ENCODE measurements at places on chromosomes 16 and 17.

- no peak for DNase-seq
Observed at GRCh38 chr17:67171560-67171959, 73.4 kb downstream of the HELZ start.

DNA sequence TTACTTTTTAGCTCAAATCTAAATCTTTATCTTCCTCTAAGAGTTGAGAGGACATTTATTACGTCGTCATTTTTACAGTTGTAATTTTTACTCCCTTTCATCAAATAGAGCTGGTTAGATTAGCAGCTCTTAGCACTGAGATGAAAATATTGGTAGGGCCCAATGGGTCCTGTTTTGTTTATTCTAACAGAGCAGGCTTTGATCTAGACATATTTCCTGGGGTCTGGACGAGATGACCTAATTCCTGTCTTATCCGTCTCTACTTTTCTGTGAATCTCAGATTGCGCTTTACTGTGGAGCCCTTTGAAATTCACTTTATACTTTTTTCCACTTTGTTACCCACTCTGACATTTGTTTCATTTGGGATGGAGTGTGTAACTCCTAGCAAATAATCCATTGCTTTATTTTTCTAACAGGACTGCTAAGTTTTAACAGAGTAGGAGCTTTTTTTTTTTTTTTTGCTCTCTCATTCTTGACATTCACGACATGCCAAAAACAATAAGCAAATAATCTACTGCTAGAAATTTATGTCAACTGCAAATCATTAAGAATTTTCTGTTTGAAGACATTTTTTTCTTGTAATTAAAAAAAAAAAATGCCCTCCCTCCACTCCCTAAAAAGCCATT, 18.5 kb downstream of the SALL1 start:
- no peak for DNase-seq

GRCh38 chr16:11009027-11009755, 64.8 kb downstream of the CLEC16A start:
- no peak for DNase-seq

DNA sequence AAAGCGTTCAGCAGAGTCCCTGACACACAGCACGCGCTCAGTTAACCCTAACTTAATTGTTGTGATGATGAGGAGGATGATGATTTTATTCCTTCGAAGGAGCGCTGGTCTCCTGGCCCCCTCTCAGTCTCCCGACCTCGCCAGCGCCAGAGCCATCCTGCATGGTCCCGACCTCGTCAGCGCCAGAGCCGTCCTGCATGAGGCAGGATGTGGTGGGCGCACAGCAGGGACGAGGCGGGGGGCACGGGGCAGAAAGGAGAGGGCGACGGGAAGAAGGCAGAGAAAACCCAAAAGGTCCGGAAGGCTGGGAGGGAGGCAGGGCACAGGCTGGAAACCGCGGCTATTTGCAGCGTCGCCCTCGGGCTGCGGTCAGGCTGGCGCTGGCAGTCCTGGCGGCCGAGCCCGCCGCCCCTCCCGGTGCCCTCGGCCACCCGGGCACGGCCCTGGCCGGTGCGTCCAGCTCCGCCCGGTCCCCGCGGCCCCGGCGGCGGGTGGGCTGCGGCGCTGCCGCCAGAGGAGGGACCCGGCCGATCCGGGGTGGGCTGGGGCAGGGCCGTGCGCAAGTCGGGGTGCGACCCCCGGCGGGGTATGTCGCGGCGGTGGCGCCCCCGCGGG, 3.0 kb upstream of the TAC4 start:
- no peak for DNase-seq

GRCh38 chr16:89855301-89855945, 18.0 kb upstream of the TCF25 start:
- no peak for DNase-seq

DNA sequence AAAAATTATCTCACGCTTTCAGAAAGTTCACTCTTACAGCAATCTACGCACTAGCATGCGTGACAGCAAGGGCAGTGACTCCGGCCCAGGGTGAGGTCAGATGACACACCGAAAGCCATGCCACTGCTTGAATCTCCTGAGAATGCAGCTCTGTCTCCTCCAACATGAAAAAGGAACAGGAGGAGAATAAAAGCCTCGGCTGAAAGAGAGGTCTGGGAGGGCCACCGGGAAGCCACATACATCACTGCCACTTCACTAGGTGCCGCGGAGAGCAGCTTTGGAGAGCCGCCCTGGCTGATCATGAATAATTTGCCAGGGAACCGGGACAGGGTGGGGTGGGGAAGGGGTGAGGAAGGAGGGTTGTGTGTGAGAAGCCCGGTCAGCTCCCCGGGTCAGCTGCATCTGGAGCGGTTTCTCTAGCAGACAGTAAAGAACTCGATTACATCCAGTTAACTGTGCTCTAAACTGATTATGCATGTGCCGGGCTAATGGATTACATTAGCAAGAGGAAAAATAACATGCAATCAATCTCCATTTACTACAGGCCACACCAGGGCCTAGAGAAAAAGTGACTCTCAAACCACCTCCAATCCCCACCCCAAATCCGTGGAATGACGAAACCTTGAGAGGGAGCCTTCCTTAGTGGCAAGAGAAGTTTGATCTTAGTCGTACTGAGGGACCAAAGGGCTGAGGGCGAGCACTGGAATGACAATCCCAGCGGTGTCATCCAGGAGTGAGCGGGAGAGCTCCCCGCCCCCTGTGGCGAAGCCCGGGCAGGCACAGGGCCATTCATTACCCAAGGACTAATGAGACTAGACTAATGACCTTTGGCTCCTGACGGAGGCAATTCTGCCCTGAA, 100.3 kb downstream of the ZFHX3 start:
- DNase-seq: no peak

GRCh38 chr17:33002246-33002645, 10.6 kb downstream of the SPACA3 start:
- DNase-seq: no peak

DNA sequence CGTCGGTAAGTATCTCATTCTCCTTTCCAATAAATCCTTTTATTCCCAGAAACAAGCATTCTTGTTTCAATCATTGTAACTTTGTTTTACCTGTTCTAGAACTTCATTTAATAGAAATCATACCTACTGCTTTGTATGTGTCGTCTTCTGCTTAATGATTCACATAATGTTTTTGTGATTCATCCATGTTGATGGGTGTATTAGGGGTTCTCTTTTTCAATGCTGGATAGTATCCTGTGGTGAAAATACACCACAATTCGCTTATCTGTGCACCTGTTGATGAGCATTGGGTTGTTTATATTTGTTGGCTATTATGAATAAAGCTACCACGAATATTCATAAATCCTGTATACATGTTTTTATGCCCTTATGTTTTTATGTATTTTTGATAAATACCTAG, 703.2 kb downstream of the MAF start:
- no peak for DNase-seq

- DNase-seq: no peak
Observed at GRCh38 chr16:89738538-89739317, 17.4 kb downstream of the ZNF276 start.

GRCh38 chr16:55282441-55282840, 41.6 kb upstream of the IRX6 start:
- DNase-seq: no peak

DNA sequence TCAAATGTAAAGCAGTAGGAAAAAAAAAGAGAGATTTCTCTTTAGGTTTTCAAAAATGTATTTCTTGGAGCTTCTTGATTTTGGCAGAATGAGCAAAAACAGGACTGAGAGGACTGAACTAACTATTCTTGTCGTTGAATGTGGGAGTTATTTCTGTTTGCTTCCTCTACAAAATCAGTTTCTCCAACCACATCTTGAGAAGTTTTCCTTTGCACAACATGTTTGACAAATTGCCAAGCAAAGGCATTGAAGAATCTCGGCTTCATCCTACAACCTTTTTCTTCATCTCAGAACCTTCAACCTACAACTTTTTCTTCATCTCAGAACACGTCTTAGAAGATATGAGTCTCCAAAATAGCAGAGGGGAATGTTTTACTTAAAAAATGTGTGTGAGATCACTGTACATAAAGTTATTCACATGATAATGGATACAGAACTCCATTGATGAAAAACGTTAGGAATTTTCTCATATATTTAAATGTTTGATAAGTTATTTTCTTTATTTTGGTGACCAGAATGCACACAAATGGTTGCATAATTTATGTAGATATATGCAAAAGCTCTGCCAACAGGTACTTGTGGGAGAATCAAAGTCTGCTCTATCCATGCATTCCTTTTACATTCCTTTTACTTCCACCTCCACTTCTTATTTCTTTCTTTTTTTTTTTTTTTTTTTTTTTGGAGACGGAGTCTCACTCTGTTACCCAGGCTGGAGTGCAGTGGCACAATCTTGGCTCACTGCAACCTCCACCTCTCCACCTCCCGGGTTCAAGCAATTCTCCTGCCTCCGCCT, 370.0 kb downstream of the KCNJ2 start:
- DNase-seq: no peak

DNA sequence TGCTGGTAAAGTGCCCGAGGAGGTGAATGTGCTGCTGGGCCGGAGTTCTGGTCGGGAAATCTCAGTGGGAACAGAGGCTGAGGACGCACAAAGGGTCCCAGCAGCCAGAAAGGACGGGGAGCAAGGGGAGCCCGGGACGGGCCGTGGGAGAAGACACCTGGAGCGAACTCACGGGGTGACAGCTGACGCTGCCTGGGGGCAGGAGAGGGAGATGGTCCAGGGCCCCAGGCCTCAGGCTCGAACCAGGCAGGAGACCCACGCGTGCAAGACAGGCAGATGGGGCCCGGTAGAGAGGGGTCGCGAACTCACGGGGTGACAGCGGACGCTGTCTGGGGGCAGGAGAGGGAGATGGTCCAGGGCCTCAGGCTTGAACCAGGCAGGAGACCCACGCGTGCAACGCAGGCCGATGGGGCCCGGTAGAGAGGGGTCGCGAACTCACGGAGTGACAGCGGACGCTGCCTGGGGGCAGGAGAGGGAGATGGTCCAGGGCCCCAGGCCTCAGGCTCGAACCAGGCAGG, 72.9 kb downstream of the METRNL start:
- no peak for DNase-seq

- DNase-seq: no peak
Observed at GRCh38 chr17:21379080-21379711, 3.0 kb downstream of the KCNJ12 start.

GRCh38 chr16:69880640-69881133, 70.4 kb upstream of the CLEC18A start:
- DNase-seq: no peak

- no peak for DNase-seq
Observed at GRCh38 chr16:50496990-50497389, 51.2 kb upstream of the NKD1 start.

GRCh38 chr16:27154705-27155521, 48.4 kb upstream of the KDM8 start:
- no peak for DNase-seq

DNA sequence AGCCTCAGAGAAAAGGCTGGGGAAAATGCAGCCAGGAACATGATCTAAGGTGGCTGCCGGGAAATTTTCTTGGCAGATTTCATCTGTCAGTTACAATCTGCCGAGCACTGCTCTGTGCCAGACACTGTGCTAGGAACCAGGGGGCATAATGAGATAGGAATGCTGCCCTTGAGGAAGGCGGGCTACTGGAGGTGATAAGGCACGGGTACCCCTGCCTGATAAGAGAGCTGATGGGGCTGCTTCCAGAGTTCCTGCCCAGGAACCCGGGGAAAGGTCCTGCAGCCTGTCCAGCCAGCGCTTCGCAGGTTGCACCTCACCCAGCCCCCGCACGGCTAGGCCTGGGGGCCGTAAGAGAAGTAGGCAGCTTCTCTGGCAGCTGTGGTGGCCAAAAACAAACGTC, 3.1 kb downstream of the SCNN1G start:
- DNase-seq: no peak

DNA sequence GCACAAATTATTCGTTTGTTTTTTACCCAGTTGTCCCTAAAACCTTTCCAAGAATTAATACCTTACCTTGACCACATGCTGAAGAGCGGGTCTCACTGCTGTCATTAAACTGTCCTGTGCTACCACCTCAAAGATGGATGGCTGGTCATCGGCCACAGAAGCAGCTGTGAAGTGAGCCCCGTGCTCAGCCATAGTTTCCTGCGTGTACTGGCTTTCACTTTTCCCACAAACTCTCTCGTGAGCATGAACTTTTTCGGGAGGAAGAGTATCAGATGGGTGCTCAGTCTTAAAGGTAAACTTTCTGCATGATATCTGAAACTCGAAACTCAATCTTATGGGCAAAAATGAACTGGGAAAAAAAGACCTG, 558 bp downstream of the PEX12 start:
- no peak for DNase-seq

DNA sequence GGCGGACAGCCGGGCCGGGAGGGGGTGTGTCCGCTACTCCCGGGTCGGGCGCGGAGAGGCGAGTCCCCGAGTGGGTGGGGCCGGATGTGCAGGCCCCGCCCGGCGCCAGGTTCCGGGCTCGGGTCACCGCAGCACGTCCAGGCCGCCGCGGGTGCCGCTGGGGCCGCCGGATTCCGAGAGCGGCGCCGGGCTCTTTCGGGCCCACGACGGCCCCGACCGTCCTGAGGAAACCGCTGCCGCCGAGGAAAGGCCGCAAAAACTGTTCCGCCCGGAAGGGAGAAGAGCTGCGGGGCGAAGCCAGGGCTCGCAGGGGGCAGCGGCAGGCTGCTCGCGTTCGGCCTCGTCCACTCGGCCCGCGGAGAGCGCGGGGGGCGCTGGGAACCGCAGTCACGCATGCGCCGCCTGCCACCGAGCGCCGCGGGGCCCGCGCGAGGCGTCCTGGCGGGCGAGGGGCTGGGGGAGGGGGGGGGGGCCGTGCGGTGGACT, at the start of gene ZKSCAN2:
Gene ZKSCAN2, minus strand, starts transcription at position 376 of the 486 bp plus-strand sequence. CDS start 718 bp downstream, outside the sequence.
- no peak for DNase-seq

- DNase-seq: no peak
Observed at GRCh38 chr16:68286153-68287074, 22.1 kb downstream of the SLC7A6 start.

- no peak for DNase-seq
Observed at GRCh38 chr17:28925912-28926365, 23.1 kb upstream of the DHRS13 start.

- DNase-seq: no peak
Observed at GRCh38 chr17:78184868-78185267, 2.0 kb downstream of the TK1 start.

DNA sequence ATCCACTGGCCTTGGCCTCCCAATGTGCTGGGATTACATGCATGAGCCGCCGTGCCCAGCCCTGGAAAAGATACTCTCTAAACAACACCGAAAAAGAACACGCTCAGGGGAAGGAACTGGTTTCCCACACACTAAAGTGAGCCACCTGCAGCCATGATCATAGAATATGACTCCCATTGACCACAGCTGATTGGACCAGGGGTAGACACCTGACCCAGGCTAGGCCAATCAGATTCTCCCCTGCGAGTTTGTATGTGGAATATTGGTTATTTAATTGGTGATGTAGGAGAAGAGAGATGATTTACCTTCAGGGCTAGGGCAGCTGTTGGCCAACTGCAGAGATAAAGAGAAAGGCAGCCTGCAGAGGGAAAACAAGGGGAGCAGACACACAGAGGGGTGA, 9.0 kb upstream of the GGA2 start:
- no peak for DNase-seq

- no peak for DNase-seq
Observed at GRCh38 chr17:43987131-43988021, 17.0 kb upstream of the NAGS start.

GRCh38 chr16:15649727-15650018, 372 bp upstream of the NDE1 start:
- no peak for DNase-seq

- DNase-seq: no peak
Observed at GRCh38 chr17:81240761-81241160, 1.6 kb downstream of the NDUFAF8 start.
